Tibial artery (tissue), 4 donors: ENCODE measurements at places on chromosomes 4 and X.

DNA sequence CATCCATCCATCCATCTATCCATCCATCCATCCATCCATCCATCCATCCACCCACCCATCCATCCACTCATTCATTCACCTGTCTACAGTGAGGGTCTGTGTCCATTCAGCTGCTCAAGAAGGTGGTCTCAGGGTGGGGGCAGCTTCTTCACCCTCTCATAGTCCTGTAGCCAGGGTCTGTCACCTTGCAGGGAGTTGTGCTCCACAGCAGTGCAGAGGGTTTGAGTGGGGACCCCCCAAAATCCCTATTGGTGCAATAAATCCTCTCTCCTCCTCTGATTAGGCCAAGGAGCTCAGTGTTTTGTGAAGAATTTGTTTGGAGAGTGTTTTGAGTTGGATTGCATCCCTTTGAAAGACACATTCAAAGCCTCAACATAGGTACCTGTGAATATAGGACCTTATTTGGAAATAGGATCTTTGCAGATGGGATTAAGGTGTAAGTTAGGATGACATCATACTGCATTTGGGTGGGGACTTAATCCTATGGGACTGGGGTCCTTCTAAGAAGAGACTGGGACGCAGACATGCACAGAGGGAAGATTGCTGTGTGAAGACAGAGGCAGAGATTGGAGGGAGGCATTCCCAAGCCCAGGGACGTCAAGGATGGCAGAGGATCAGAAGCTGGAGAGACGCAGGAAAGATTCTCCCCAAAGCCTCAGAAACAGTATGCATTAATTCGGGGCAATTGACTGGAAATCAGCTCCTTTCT lies 12.0 kb downstream of the P2RY8 start:
- DNase-seq, result no peak

- no peak for DNase-seq
These were observed 13.8 kb downstream of the PCDH10 start for GRCh38 chr4:133162941-133163340.

GRCh38 chr4:89681219-89681618 lies 155.7 kb downstream of the SNCA start:
- DNase-seq, result no peak

DNA sequence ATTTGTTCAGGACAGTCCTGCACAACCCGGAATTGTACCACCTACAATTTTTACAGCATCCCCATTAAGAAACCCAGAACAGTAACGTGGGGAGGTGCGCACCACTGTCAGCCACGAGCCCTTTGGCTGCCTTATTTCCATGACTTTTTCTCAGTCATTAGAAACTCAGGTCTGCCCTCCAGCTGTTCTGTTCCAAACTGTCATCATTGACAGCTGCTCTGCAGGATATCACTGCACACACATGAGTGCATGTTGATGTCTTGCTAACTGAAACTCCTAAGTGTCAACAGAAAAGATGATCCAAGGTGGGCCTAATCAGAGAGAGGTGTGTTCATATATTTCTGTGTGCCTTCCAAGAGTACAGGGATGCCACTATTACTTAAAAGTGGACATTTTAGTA lies 123.4 kb downstream of the PARM1 start:
- DNase-seq, result no peak
